Colonic mucosa (tissue), 4 donors: ENCODE measurements at places on chromosomes 4 and X. TPM values are rescaled to one million over a fixed set of nuclear protein-coding genes. Genes with fewer than 3 reads are reported as not detected.

GRCh38 chrX:7155163-7155562 is 7.2 kb upstream of the PUDP start:
- H3K27me3 ChIP-seq, result no peaks in the 10 kb centered on the region
- no peaks in the 10 kb centered on the region for H3K36me3 ChIP-seq
- no peak overlapping the region for H3K4me3 ChIP-seq
- no peaks in the 10 kb centered on the region for H3K4me1 ChIP-seq
- no peak overlapping the region for H3K27ac ChIP-seq
- DNase-seq, result no peak

Gene QDPR
- 27.2 TPM for total RNA-seq

Gene GLOD5
- total RNA-seq, result 9.0 TPM

GRCh38 chr4:978957-979701 is 5.8 kb upstream of the DGKQ start:
- no peak overlapping the region for H3K4me3 ChIP-seq
- DNase-seq, result no peak
- no peak overlapping the region for H3K27ac ChIP-seq
- no peaks in the 10 kb centered on the region for H3K4me1 ChIP-seq
- H3K27me3 ChIP-seq, result no peaks in the 10 kb centered on the region

GRCh38 chr4:182143822-182144625 is 99.2 kb upstream of the TENM3 start:
- H3K4me3 ChIP-seq, result peak overlapping the region; percentile 42
- DNase-seq, result no peak
- peaks cover 63% of the 10 kb centered on the region for H3K27me3 ChIP-seq
- H3K27ac ChIP-seq, result no peak overlapping the region
- H3K4me1 ChIP-seq, result no peaks in the 10 kb centered on the region

GRCh38 chr4:54308110-54308509 is 79.0 kb downstream of the PDGFRA start:
- H3K27me3 ChIP-seq, result no peaks in the 10 kb centered on the region
- no peak overlapping the region for H3K4me3 ChIP-seq
- no peak overlapping the region for H3K27ac ChIP-seq

DNA sequence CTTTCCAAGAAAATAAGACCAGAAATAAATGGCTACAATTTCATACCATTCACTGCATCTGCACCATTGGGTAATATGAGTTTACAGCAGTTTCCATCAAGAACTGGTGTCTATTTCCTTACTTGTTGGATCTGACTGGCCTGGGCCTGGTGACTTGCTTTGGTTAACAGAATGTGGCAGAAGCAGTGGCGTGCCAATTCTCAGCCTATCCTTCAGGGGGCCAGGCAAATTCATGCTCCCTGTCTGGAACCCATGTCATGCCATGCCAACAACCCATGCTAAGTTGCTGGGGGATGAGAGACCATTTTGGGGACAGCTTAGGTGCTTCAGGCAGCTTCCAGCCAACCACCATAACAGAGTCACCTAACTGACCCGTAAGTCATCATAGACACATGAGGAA is 656.7 kb downstream of the SPOCK3 start:
- DNase-seq, result no peak
- no peak overlapping the region for H3K4me3 ChIP-seq
- no peaks in the 10 kb centered on the region for H3K27me3 ChIP-seq
- H3K4me1 ChIP-seq, result no peaks in the 10 kb centered on the region
- H3K36me3 ChIP-seq, result no peaks in the 10 kb centered on the region

Gene SPIN3
- total RNA-seq, result 6.9 TPM

- H3K27ac ChIP-seq, result no peak overlapping the region
- H3K36me3 ChIP-seq, result no peaks in the 10 kb centered on the region
- DNase-seq, result no peak
- no peak overlapping the region for H3K4me3 ChIP-seq
- H3K4me1 ChIP-seq, result no peaks in the 10 kb centered on the region
Observed at GRCh38 chr4:100284129-100284880, 94.0 kb upstream of the DDIT4L start.

GRCh38 chr4:59612235-59612634 is 1587.9 kb upstream of the ADGRL3 start:
- H3K4me1 ChIP-seq, result no peaks in the 10 kb centered on the region
- H3K27ac ChIP-seq, result no peak overlapping the region

GRCh38 chr4:164337219-164337944 is 416.5 kb upstream of the SMIM31 start:
- H3K4me3 ChIP-seq, result no peak overlapping the region
- no peaks in the 10 kb centered on the region for H3K36me3 ChIP-seq
- H3K27ac ChIP-seq, result no peak overlapping the region
- H3K4me1 ChIP-seq, result no peaks in the 10 kb centered on the region
- H3K27me3 ChIP-seq, result no peaks in the 10 kb centered on the region
- DNase-seq, result no peak

- H3K27me3 ChIP-seq, result no peaks in the 10 kb centered on the region
- H3K27ac ChIP-seq, result no peak overlapping the region
- no peaks in the 10 kb centered on the region for H3K36me3 ChIP-seq
- H3K4me3 ChIP-seq, result no peak overlapping the region
- DNase-seq, result no peak
Observed at GRCh38 chrX:74405973-74406489, 15.3 kb upstream of the SLC16A2 start.

DNA sequence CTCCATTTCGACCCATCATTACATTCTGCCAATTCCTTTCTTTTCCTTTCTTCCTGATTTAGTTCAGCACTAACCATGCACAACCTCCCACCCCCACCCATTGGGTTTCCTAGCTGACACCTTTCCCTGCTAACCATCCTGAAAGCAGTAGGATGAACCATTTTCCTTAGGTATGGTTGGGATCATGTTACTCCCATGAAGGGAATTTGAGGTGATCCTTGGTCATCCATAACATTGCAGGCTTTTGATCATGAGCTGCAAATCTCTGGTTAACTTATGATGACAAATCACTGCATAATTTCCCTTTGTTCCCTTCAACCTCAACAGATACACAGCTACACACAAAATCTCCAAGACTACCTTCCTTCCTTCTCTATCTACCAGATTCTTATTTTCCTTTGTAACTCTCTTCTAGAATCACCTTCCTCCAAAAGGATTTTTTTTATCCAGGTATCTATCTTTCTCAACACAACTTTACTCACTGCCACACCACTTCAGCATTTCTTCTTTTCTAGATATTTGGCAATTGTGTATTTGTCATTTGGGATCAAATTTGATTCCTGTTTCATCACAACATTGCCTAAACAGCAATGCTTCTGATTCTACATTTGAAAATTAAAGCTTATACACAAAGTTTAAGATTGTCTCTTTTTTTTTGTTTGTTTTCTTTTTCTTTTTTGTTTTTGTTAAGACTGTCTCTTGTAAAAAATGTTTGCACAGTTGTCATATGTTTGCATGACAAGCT is 145.1 kb downstream of the RBM47 start:
- DNase-seq, result no peak
- no peaks in the 10 kb centered on the region for H3K27me3 ChIP-seq
- no peak overlapping the region for H3K4me3 ChIP-seq
- peaks cover 5% of the 10 kb centered on the region for H3K36me3 ChIP-seq

DNA sequence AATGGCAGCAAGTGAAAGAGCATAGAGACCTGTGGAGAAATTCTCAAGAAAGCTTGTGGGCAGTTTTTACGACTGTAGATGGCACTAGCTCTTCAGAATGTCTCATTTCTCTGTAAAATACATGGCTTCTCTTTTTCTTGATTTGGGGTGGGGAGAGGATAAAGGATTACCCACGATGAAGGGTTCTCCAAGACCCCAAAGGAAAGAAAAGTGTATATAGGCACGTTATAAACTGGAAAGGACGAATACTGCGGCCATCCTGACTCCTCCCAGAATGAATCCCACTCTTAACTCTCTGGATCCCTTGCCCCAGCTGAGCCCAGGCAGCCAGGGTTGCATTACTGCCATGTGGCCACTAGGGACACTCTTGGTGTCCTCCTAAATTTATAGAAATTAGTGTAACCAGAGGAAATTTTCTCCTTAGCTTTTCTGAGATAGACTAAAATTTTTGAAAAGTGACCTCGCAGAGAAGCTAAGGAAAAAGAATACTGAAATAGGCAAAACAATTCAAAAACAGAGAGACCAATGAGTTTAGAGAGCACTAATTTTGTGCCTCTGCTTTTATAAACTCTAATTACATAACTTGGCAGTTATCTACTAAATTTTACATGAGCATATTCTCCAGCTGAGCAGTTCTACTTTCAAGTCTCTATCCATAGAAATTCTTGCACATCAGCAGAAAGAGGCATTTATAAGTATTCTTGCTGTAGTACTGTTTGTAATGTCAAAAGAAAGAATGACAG is 37.8 kb upstream of the PCDH19 start:
- no peaks in the 10 kb centered on the region for H3K36me3 ChIP-seq
- H3K27me3 ChIP-seq, result peaks cover 5% of the 10 kb centered on the region
- no peaks in the 10 kb centered on the region for H3K4me1 ChIP-seq
- peak; percentile 25 for DNase-seq

Gene LAMTOR3
- total RNA-seq, result 45.6 TPM

DNA sequence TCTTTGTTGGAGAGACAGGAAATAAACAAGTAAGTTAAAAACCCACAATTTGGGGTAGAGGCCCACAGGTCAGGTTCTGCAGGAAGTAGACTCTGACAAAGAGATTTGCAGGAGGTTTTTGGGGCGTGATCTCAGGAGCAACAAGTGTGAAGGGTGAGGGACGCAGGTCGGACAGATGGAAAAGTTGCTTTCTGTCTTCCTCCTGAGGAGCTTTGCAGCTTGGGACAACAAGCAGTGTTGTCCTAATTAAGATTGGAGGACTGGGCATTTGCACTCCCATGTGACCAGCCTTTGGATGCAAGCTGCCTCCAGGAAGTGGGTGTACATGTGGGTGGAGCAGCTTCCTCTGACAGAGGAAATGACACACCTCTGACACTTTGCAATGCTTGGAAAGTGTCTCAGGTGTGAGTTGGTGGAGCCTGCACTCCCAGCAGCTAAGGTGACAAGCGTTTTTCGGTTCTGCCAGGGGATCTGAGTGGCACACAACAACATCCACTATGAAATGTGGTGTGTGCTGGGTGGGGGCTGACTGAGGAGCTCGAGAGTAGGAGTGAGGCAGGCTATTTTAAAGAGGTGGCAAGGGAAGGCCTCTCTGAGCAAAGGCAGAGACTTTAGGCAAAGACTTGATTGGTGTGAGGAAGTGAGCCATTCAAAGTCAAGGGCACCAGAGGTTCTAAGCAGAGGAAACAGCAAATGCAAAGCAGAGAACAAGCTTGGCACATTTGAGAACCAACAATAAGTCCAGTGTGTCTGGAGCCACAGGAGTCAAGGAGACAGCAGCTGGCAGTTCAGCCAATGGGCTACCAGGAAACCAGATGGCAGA is 339.8 kb upstream of the GATB start:
- H3K4me3 ChIP-seq, result no peak overlapping the region
- no peaks in the 10 kb centered on the region for H3K4me1 ChIP-seq
- H3K27me3 ChIP-seq, result no peaks in the 10 kb centered on the region
- H3K36me3 ChIP-seq, result no peaks in the 10 kb centered on the region
- H3K27ac ChIP-seq, result peak overlapping the region; percentile 12

Gene LRAT
- 0.07 TPM for total RNA-seq

GRCh38 chr4:130760246-130760645 is 1664.3 kb downstream of the C4orf33 start:
- no peak overlapping the region for H3K4me3 ChIP-seq
- H3K36me3 ChIP-seq, result no peaks in the 10 kb centered on the region
- no peaks in the 10 kb centered on the region for H3K27me3 ChIP-seq

Gene MECP2
- 28.3 TPM for total RNA-seq

DNA sequence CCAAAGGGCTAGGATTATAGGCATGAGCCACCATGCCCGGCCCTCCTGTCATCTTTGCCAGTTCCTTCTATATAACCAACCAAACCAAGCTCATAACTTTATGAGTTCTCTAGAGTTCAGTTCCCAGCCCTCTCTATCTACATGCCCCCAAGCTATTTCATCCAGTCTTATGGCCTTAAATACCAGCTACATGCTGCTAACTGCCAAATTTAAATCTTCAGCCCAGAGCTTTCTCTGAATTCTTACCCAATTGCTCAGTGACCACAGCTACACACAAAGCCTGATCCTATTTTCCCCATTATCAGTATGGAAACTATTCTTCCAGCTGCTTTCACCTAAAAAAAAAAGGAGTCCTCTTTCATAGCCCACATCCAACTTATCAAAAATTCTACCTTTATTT is 23.1 kb downstream of the TMEM184C start:
- no peaks in the 10 kb centered on the region for H3K27me3 ChIP-seq
- H3K36me3 ChIP-seq, result no peaks in the 10 kb centered on the region
- no peaks in the 10 kb centered on the region for H3K4me1 ChIP-seq
- H3K4me3 ChIP-seq, result no peak overlapping the region
- no peak overlapping the region for H3K27ac ChIP-seq

DNA sequence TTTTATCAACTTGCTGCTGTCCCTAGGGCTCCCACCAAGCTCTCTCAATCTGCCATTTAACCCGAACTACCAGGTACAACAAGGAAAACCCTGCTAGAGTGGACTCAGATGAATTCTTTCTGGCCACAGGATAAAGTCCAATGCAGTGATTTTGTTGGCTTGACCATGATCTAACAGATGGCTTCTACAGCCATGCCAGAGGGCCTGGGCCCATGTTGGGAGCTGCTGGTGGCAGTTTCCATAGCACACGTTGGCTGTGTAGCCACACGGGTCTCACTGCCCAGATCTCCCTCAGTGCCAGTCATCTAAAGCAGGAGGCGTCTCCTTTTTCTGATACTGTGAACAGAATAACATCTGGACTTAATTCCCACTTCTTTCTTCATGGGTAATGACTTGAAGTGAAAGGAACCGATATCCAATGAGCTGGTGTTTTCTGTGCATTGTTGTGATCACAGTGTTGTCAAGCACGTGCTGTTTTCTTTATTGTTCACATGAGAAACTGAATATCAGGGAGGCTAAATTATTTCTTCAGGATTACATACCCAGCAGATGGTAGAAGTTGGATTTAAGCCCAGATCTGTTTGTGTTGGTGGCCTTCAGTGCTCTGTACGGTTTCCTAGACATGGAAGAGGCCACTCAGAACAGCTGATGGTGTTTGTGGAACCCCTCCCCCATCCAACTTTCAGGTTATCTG is 85.2 kb upstream of the CLCN4 start:
- DNase-seq, result no peak
- no peaks in the 10 kb centered on the region for H3K4me1 ChIP-seq
- H3K27me3 ChIP-seq, result no peaks in the 10 kb centered on the region
- no peak overlapping the region for H3K27ac ChIP-seq

DNA sequence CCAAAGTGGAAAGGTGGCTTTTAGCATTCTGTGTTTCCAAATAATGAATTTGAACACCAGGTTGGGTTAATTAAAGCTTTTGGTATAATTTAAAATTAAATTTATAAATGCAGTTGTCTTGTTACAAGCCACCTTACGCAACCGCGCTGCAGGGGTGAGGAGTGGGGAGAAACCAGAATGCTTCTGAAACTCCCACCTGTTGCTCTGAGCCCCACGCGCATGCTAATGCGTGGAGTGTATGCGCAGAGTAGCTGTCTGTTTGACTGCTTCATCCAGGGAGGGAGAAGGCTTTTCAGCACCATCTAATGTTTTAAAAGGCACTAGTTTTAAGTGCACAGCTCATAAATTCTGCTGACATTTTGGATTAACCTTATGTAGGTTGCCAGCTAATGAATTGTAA is 12.5 kb downstream of the OGT start:
- no peak overlapping the region for H3K27ac ChIP-seq
- no peak overlapping the region for H3K4me3 ChIP-seq
- no peak for DNase-seq

Gene TEC
- total RNA-seq, result 2.1 TPM
